ENCODE measurements at places on chromosomes 3 and 15.

DNA sequence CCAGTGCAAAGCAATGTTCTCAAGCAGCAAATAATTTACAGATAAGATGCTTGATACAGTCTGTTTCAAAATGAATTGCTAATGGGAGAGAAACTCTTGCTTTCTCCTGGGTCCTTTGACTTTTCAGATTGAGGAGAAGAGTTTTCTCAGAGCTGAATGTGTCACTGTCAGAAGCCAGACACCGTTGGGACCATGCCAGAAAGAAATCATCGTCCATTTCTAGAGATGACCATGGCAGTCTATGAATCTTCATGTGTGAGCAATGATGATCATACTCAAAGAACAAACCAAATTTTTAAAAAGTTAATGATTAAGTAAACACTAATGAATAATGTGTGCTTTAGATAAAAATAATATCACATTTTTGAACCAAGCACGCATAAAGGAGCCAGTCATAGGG is 77.6 kb downstream of the ZNF385D start:
- no peak for DNase-seq

- DNase-seq, result no peak
These were observed 243.6 kb upstream of the SLITRK3 start for GRCh38 chr3:165439765-165440164.

DNA sequence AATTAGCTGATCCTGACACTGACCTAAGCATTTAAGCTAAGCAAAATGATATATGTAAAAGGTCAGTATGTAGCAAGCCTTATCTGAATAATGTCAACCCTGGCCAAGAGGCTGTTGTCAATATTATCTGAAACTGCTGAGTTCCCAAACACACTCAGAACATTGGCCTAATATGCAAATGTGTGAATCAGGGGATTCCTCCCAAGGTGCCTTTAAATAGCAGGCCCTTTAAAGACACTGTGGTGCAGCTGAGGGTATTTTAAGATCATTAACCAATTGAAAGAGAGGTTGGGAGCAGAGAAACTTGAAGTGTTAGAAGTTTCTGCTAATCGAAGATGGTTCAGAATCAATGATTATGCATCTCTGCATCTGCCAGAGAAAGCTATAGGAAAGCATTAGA is 207.0 kb downstream of the NTRK3 start:
- DNase-seq, result no peak

- no peak for DNase-seq
These were observed 463.2 kb upstream of the GBE1 start for GRCh38 chr3:82224661-82225060.

DNA sequence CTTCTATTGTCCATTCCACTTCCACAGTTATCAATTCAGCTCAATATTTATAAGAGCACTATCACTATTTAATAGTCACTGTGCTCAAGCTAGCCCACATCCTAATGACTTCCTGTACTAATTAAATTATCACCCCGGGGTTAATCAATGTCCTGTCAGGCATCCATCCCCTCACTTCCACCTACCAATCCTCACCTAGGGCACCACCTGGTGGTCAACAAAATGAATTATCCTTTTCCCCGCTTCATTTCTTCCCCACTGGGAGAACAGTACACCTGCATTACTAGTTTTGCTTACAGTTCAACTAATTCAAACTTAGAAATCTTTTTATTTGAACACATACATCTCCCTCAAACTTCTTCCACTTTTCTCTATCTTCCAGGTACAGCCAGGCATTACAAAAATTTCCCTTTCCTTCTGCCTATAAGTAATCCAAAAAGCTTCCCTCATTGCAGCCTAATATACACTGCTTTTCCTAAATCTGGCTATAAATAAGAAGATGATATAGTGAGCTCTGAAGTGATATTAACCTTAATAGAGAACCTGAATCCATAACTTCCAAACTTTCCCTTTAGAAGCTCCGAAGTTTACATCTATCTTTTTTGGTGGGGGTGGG is 68.5 kb downstream of the TMCC1 start:
- DNase-seq, result no peak

DNA sequence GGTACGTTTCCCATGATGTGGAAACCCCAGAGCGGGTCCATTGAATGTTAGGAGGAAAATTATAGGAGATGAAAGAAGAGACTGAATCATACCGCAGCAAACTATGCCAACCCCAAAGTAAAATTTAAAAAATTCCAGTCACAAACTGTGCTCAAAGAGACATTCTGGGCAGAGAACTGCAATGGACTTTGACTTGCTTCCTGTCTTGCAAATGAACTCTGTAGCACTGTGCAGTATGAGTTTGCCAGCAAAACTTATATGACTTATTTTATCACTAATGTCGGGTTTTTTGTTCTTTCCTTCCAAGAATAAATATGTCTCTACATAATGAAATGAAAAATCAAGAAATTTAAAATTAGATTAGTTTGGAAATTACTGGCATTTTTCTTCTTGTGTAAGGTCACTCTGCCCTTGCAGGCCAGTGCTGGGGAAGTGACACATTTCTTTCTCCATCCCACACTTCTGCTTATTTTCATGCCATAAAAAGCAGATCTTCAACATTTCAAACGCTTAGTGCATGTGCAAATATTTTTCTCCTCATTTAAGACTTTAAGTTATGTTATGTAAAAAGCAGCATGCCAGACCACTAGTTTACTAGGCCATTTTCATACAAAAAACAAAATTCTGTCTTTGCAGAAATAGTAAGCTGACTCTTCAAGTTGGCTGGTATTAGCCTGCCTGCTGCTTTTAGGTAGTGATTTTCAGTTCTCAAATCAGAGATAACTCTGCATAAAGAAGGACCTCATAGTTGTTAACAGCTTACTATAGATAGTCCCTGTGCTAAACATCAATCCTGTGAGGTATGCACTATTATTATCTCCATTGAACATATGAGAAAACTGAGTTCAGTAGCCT is 32.2 kb upstream of the SSR3 start:
- no peak for DNase-seq

- DNase-seq, result peak; percentile 35
These were observed 66.1 kb upstream of the NPHP3 start for GRCh38 chr3:132788301-132788671.

DNA sequence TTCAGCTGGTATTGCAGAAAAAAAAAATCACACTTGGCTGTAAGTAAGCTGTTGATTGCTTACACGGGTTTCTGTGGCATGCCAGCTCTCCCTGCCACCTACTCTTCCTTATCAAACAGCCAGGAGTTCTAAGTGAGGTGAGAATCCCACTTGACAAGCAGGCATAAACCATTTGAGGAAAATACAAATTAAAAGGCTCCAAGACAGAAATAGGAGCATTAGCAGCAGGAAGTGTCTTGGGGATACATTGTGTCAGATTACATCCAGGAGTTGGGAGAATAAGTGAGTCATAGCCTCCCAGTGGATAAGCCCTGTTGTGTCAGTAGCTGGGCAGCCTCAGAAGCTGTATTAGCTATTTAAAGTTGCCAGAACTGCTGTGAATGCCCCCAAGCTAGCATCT is 256.0 kb downstream of the CNTN4 start:
- peak; percentile 52 for DNase-seq

GRCh38 chr3:122977746-122978466 is 49.7 kb downstream of the SEMA5B start:
- peak; percentile 53 for DNase-seq

GRCh38 chr3:4125576-4125975 is 177.6 kb upstream of the SETMAR start:
- no peak for DNase-seq

DNA sequence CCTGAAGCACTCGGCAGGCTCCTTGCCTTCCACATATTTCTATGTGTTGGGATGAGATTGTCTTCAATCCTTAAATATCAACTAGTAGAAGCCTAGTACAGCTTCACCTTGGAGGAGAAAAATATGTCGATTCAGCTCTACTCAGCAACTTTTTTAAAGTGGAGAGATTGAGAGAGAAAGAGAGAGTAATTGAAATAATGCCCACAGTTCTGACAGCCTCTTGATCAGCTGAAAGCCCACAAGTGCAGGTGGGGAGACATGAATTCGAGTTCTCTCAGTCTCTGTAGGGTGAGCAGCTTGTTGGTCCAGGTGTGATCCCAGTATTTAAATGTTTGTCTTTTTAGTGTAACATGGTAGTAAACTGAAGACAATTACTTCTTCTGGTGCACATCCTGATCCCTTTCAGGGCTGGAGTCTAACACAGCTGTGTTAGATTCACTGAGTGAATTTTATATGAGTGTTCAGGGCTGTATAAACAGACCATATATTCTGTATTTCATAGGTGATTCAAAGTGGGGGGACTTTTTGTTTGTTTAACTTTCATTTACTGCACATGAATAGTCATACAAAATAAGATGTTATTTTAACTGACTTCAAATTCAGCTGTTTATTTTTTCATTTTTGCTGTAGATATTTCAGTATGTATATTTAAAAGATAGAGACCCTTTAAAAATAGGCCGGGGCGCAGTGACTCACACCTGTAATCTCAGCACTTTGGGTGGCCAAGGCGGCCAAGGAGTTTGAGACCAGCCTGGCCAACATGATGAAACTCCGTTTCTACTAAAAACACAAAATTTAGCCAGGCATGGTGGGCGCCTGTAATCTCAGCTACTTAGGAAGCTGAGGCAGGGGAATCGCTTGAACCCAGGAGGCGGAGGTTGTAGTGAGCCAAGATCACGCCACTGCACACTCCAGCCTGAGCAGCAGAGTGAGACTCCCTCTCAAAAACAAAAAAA is 64.0 kb downstream of the ST6GAL1 start:
- DNase-seq, result no peak
